ENCODE measurements at places on chromosomes 4 and X.
A peak's percentile ranks its signal among the peaks of the same experiment; 100 is the strongest.

GRCh38 chr4:38511702-38512101 lies 152.3 kb upstream of the KLF3 start:
- DNase-seq = no peak

DNA sequence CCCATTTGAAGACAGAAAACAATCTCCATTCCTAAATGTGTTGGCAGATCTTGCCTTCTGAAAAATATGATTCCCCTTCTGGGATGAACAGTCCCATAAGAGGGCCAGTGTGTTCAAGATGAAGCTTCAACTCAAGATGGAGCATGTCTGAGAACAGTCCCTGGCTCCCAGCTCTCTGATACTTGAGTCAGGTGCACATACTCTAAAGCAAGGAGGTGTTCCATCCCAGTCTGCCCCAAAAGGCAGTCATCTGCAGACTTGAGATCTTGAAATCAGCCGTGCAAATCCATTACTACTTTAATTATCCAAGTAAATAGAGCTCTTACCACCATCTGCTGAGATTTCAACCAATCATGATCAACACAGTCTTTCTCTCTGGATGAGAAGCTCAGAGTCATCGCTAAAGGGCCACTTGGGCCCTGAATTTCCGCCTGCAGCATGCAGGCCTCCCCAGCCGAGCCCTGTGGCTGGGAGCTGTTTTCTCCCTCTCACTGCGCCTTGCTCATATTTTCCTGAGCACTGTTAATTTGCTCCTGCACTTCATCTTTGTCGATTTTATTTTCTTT lies 22.2 kb downstream of the CCDC149 start:
- DNase-seq = no peak

DNA sequence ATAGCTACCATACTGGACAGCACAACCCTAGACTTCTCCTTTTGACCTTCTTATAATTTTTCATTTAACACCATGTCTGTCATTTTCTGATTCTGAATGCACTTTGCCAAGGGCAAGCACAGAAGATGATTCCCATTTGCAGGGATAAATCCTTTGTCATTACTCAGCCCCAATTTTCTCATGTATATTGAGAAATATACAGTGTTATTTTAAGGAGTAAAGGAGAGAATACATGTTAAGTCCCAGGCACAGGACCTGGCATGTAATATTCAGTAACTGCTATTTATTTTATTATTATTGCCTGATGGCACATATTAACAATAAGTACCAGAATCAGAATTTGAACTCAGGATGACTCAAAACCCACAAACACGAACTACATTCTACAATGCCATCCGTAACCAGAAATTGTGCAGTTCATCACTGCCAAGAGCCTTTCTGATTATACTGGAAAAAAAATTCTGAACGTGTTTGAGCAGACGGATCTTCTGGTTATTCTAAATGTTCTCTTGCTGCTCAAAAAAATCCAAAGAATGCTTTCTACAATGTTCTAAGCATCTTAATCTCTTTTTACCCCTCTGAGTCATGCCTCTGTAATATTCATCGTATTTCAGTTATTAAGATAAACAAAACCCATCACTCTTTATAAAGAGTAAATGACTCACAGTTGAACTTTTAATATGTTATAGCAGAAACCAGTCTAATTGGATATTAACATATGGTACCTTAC lies 170.0 kb downstream of the MID1 start:
- DNase-seq = no peak

DNA sequence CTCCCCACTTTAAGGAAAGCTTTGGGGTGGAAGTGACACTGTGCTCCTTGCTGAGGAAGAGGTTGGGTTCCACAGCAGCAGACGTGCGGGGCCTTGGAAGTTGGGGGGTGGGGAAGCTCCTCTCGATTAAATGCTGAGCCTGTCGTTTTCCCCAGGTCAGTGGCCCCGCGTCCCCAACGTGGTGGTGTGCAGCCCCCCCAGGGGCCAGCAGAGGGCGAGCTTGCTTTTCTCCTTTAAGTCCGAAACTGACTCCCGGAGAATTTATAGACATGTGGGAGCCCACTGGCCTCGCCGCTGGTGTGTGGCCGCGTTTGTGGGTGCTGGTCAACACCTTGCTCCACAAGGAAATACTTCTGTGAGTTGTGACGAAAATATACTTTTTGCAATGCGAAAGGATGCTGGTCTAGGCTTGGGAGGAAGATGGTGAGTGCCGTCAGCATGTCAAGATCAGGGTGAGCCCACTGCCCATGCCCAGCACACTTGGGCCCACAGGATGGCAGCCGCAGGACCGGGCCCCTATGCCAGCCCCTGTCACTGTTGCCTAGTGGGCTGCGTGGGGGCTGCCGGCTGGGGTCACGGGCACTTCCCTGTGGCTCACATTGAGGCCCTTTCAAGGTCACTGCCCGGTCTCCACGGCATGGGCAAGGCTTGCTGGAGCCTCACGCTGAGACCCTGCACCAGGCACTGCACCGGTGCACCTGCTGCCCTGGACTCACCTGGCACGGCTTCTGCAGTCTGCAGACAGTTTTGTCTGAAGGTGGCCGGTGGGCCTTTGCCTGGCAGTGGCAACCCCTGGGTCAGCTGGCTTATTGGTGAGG lies 9.4 kb downstream of the UVSSA start:
- DNase-seq = peak; percentile 82

GRCh38 chrX:133364196-133364595 lies 51.1 kb downstream of the GPC4 start:
- DNase-seq = no peak

DNA sequence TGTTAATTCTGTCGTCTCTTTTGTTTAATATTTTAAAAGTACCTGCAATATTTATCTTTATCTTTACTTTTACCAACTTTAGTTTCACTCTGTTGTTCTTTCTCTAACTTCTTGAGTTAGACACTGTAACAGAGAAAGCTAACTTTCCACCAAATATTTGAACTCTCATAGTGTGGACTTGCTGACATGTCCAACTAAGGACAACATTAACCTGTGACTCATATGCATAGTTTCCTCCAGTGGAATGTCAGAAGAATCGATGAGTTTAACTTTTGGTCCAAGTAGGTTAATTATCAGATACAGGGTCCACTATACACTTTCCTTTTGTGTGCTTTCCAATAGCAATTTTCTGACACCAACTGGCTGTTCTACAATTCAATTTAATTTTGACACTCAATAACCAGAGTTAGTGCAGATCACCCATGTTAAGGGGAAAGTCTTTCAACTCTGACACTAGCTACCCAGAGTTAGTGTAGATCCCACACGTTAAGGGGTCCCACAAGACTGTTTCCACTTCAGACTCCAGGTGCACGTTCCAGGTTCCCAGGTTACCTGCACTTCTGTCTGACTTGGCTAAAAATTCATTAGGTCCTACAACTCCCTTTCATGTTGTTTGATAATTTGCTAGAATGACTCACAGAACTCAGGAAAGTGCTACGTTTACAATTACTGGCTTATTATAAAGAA lies 559.0 kb upstream of the AMOT start:
- DNase-seq = no peak

GRCh38 chr4:48827622-48828021 lies 3.3 kb upstream of the OCIAD1 start:
- no peak for DNase-seq

GRCh38 chr4:111837761-111838160 lies 307.5 kb upstream of the FAM241A start:
- DNase-seq = no peak

DNA sequence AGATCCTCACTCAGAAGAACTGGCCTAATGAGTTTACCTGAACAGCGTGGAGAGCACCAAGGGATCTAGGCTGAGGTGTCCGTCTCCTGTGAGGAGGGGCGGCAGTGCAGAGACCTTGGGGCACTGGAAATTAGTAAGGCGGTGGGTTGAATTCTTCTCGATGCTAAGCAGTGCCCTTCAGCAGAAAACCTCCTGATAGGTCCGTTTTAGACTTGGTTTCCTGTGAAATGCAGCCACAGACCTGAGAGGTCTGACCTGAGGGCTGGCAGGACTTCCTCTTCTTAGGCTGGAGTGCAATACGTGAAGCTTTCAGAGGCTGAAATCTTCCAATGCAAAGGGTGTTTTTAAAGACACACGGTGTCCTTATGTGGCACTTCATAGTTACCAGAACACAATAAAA lies at the start of gene CLNK:
TSS of gene CLNK (minus strand) at position 138 of the 400 bp plus-strand sequence. CDS start 16,899 bp downstream, outside the sequence.
- peak; percentile 75 for DNase-seq

- DNase-seq = no peak
These were observed 249.3 kb downstream of the CHIC1 start for GRCh38 chrX:73812256-73812655.

DNA sequence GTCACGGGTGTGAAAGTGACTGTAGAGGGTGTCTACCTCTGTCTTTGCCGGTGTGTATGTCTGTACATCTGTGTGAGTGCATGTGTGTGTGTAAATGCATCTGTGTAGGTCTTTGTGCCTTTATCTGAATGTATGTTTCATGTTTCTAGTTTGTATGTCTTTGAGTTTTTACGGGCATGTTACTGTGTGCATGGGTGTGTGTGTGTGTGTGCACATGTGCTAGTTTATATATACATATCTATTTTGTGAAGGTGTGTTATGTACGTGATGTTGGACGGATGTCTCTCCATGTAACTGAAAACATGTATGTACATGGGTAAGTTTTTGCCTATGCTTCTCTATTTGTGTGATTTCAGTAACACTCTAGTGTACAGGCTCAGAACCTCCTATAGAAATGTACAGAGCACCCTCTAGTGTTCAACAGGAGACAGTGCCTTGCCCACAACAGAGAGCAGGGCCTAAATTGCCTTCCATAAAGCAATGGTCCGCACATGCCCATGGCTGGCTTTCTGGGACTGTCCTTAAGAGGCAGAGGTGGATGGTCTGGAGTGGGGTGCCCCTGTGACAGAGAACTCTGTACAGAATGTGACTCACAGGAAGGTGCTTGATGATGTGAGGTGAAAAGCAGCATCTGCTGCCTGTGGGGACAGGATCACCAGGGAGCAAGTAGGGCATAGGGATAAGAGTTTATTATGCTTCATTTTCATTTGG lies 343.5 kb downstream of the RAPGEF2 start:
- DNase-seq = peak; percentile 88

DNA sequence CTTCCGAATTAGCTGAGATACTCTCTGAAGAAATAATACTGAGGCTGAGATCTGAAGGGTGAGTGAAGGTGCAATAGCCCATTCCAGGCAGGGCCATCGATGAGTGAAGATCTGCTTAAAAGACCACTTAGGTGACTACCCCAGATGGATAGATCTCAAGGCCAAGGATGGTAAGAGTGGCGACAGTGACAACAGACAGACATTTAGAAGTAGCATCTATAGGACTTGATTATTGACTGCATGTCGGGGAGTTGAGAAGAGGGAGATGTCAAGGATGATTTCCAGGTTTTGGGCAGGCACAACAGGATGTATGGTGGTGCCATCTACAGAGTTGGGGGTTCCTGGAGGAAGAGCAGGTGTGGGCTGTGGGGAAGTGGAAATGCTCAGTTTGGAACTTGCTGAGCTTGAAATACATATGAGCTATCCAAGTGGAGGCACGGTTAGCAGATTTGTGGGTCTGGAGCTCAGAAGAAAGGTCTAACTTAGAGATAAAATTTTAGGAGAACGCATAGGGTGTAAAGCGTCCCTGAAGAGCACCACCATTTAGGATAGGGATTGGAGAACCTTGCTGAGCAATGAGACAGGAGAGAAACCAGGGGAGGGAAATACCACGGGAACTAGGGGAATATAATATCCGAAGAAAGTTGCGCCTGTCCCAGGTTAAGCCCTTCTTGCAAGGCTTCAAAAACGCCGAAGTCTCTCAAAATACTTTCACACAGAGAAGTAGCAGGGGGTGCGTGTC lies 688 bp downstream of the UFSP2 start:
- no peak for DNase-seq

- DNase-seq = no peak
These were observed 65.5 kb downstream of the F9 start for GRCh38 chrX:139596068-139596467.

- DNase-seq = peak; percentile 53
These were observed 7.8 kb upstream of the WDR1 start for GRCh38 chr4:10124167-10124930.

DNA sequence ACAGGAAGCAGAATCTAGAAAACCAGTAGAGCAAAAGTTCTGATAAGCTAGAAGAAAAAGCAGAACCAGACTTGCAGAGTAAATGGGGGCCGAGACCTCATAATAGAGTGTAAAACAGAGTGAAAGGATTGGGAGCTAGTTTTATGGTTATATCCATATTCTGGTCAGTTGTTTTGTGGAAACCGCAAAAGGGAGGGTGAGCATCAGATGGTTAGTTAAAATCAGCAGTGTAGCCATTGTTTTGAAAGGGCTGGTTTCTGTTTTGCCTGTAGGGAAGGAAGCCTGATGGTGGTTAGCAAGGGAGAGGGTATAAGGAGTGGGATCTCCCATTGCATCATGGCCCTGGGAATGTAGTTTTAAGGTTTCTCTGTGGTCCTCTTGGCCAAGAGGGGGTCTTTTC lies 17.2 kb upstream of the CCNI start:
- peak; percentile 83 for DNase-seq

- DNase-seq = no peak
These were observed 520.7 kb upstream of the AADAT start for GRCh38 chr4:170610434-170610833.

- DNase-seq = no peak
These were observed 67.4 kb downstream of the ENPP6 start for GRCh38 chr4:184150102-184150839.

- no peak for DNase-seq
These were observed 620.8 kb upstream of the ADGRL3 start for GRCh38 chr4:60579335-60579734.

GRCh38 chr4:54852602-54853001 lies 194.8 kb downstream of the KIT start:
- no peak for DNase-seq

GRCh38 chrX:153922932-153923857 lies 2.9 kb downstream of the ARHGAP4 start:
- peak; percentile 71 for DNase-seq

DNA sequence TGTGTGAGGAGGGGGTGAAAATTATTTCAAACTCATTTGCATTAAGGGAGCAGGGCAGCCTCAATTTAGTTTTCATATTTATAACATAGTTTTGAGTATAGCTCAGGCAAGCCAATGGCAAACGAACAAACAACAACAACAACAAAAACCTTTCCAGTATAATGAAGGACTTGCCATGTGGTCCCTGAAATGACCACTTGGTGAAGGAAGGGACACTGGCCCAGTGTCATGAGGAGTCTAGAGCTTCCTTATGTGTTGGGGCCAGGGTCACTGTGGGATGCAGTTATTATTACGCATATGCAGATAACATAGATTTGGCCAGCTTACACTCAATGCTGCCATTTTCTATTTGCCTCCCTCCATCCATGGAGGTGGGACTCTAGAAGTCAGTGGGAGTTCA lies 23.3 kb downstream of the NKX3-2 start:
- no peak for DNase-seq

All from hematopoietic multipotent progenitor cell treated with erythropoietin and hydrocortisone succinate and interleukin-3 and kit ligand, for 4 days (in vitro differentiated cells).